Activated CD4-positive, alpha-beta memory T cell treated with anti-CD3 and anti-CD28 coated beads, Interleukin-2, amount 10 ng/mL, durations not matched to agents 7 days and 5 days (primary cell): ENCODE measurements at places on chromosomes 4 and X. TPM values are rescaled to one million over a fixed set of nuclear protein-coding genes. Genes with fewer than 3 reads are reported as not detected.

GRCh38 chr4:169246279-169246678 lies 24.5 kb downstream of the SH3RF1 start:
- DNase-seq, result no peak

Gene ODAPH
- 3.5 TPM for total RNA-seq

- no peak for DNase-seq
Measured at GRCh38 chrX:10589098-10589497, 31.3 kb downstream of the MID1 start.

DNA sequence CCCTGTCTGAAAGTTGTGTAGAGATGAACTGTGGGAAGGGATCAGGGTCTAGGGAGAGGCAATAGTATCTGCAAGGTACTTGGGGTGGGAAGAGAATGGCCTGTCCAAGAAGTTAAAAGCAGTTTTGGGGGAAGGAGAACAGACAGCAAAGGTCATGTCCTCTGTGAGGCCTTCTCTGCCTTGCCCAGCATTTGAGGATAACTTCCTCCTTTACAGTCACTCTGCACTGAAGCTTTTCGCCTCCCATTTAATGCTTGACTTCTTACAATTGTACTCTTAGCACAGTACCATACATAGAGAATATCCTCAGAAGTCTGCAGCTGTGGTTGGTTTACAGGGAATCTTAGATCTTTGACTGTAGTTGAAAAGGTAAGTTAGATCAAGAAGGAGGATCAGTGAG lies 121.8 kb upstream of the AP1S2 start:
- DNase-seq, result no peak

GRCh38 chrX:152913910-152914309 lies 16.0 kb downstream of the ZNF185 start:
- no peak for DNase-seq

Gene GJB1
- total RNA-seq, result not detected

- peak; percentile 67 for DNase-seq
Measured at GRCh38 chrX:102155806-102156179, at the start of gene BEX5. TSS of gene BEX5 (minus strand) at chrX:102155977. CDS start at chrX:102154265, 1,712 bp downstream.

- no peak for DNase-seq
Measured at GRCh38 chr4:31692399-31692940, 972.3 kb downstream of the PCDH7 start.

GRCh38 chr4:174134361-174134760 lies 149.1 kb downstream of the FBXO8 start:
- DNase-seq, result no peak

GRCh38 chr4:949656-950055 lies 17.4 kb downstream of the TMEM175 start:
- no peak for DNase-seq

DNA sequence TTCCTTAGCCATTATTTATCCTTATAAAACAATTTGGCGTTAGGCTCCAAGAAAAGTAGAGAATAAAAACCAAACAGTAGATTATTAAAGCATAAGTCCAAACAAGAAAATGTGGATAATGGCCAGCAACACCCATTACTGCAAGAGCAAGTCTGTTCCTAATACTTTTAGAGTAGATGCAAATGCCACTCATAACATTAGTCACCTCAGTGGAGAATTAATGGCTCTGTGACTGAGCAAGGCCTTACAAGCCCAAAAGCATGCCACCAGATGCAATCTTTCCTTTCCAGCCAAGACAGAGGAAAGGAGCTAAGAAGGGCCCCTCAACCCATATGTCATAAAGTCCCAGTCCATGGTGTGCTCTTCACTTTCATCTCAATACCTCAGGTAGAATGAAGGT lies 373.8 kb downstream of the OPHN1 start:
- no peak for DNase-seq

- no peak for DNase-seq
Measured at GRCh38 chr4:13368217-13368616, 115.9 kb downstream of the RAB28 start.

- DNase-seq, result no peak
Measured at GRCh38 chrX:85112293-85112692, 108.6 kb downstream of the APOOL start.
